ENCODE measurements at places on chromosomes 2 and 18.
A peak's percentile ranks its signal among the peaks of the same experiment; 100 is the strongest.

DNA sequence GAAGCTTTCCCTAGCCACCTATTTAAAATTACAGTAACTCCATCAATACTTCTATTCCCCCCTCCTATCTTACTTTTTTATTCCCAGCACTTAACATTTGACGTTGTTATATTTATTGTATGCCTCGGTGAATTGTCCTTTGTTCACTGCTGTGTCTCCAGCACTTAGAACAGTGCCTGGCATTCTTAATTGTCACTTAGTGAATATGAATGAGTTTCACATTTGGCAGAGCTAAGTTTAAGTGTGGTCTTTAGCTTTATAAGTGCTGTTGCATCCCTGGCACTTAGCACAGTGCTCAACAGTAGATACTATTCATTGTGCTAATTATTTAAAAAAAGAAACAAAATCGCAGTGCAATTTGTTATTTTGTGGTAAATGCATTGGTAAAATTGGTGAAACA, 1.7 kb downstream of the RMP24 start:
- H3K4me3 ChIP-seq = peak overlapping the region; percentile 71
- no peak overlapping the region for H3K27ac ChIP-seq
- peaks cover 56% of the 10 kb centered on the region for H3K36me3 ChIP-seq
- no peak for DNase-seq

DNA sequence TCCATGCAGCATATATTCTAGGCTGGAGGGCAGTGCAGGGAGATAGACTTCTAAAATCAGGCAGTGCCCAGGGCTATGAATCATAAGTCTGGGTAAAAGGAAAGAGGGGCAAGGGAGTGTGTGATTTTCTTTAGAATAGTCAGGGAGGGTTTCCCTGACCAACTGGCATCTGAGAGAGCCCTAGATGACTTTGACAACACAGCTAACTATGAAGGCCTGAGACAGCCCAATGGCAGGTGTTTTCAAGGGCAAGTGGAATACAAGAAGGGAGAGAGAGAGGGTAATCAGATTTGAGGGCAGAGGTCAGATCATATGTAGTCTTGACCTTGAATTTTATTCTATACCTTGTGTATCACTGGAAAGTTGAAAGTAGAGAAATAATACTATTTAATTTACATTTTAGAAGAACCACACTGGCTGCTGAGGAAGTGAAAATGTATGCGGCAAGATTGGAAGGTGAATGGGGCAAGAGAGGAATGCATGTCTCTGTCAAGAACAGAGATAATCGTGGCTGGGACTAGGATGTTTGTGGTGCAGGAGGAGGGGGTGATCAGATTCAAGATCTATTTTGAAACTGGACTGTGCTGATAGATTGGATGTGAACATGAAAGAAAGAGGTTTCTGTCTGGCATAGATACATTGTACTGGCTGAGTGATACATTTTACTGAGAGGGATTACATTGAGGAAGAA, 1.9 kb upstream of the ITGB6 start:
- H3K27ac ChIP-seq = peak overlapping the region; percentile 57
- peaks cover 26% of the 10 kb centered on the region for H3K4me1 ChIP-seq
- no peak for DNase-seq
- no peaks in the 10 kb centered on the region for H3K36me3 ChIP-seq

GRCh38 chr2:78811955-78812610, 213.4 kb upstream of the REG3G start:
- no peaks in the 10 kb centered on the region for H3K27me3 ChIP-seq
- no peak overlapping the region for H3K27ac ChIP-seq
- no peaks in the 10 kb centered on the region for H3K4me1 ChIP-seq
- H3K4me3 ChIP-seq = no peak overlapping the region

DNA sequence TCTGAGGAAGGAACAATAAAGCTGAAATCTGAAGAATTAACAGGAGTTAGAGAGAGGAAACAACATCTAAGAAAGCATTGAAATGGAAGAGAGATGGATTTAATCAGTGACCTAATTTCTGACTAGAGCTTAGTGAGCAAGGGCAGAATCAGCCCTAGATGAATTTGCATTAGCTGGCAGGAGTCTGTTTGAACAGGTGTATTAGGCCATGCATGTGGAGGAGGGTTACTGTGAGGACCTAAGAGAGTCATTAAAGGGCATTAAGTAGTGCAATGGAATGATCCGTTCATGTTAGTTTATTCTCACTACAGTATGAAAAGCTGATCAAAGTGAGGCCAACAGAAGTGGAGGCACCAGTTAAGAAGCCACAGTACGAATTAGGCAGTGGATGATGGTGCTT, 285.3 kb downstream of the GRB14 start:
- H3K4me1 ChIP-seq = no peaks in the 10 kb centered on the region
- no peaks in the 10 kb centered on the region for H3K36me3 ChIP-seq
- no peak overlapping the region for H3K4me3 ChIP-seq
- H3K27me3 ChIP-seq = no peaks in the 10 kb centered on the region
- no peak for DNase-seq

- no peaks in the 10 kb centered on the region for H3K27me3 ChIP-seq
- H3K4me3 ChIP-seq = no peak overlapping the region
- H3K27ac ChIP-seq = no peak overlapping the region
Observed at GRCh38 chr2:20080839-20081415, 29.5 kb upstream of the LAPTM4A start.

- peaks cover 7% of the 10 kb centered on the region for H3K4me1 ChIP-seq
- no peak for DNase-seq
- H3K27ac ChIP-seq = peak overlapping the region; percentile 6
- no peaks in the 10 kb centered on the region for H3K36me3 ChIP-seq
- no peaks in the 10 kb centered on the region for H3K27me3 ChIP-seq
- no peak overlapping the region for H3K4me3 ChIP-seq
Observed at GRCh38 chr2:37378411-37378810, 34.0 kb downstream of the QPCT start.

DNA sequence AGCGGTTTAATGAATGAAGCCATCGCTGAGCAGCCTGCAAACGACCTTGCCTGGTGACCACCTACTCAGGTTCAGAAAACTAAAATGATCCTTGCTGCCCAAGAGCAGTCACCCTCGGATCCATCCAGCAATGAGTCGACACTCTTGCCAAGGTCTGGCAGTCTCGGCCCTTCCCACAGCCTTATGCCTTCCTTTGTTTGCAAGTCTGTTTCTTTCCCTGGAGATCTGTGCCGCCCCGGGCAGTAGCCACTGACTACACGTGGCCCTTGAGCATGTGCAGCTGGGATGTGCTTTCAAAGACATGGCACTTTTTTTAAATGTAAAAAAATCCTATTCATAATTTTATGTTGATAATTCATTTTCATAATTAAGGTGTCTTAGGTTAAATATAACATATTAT, 37.2 kb upstream of the SLC35G4 start:
- H3K4me3 ChIP-seq = no peak overlapping the region
- DNase-seq = no peak
- no peaks in the 10 kb centered on the region for H3K4me1 ChIP-seq
- H3K36me3 ChIP-seq = no peaks in the 10 kb centered on the region

- H3K27ac ChIP-seq = no peak overlapping the region
- H3K4me1 ChIP-seq = no peaks in the 10 kb centered on the region
- H3K4me3 ChIP-seq = no peak overlapping the region
- peaks cover 42% of the 10 kb centered on the region for H3K27me3 ChIP-seq
- DNase-seq = peak; percentile 16
Observed at GRCh38 chr18:79596446-79597175, 83.0 kb upstream of the CTDP1 start.

GRCh38 chr2:102172745-102173144, 14.1 kb upstream of the IL1RL2 start:
- H3K4me1 ChIP-seq = no peaks in the 10 kb centered on the region
- peaks cover 100% of the 10 kb centered on the region for H3K36me3 ChIP-seq
- H3K4me3 ChIP-seq = no peak overlapping the region
- H3K27me3 ChIP-seq = no peaks in the 10 kb centered on the region
- no peak overlapping the region for H3K27ac ChIP-seq

- no peaks in the 10 kb centered on the region for H3K36me3 ChIP-seq
- DNase-seq = no peak
- no peak overlapping the region for H3K27ac ChIP-seq
- H3K4me3 ChIP-seq = no peak overlapping the region
- no peaks in the 10 kb centered on the region for H3K27me3 ChIP-seq
- no peaks in the 10 kb centered on the region for H3K4me1 ChIP-seq
Observed at GRCh38 chr2:25207078-25207545, 38.7 kb upstream of the POMC start.

GRCh38 chr2:109343460-109343859, 214.5 kb downstream of the SH3RF3 start:
- no peak for DNase-seq
- H3K4me1 ChIP-seq = peaks cover under 1% of the 10 kb centered on the region
- H3K36me3 ChIP-seq = no peaks in the 10 kb centered on the region
- no peak overlapping the region for H3K4me3 ChIP-seq
- no peak overlapping the region for H3K27ac ChIP-seq

DNA sequence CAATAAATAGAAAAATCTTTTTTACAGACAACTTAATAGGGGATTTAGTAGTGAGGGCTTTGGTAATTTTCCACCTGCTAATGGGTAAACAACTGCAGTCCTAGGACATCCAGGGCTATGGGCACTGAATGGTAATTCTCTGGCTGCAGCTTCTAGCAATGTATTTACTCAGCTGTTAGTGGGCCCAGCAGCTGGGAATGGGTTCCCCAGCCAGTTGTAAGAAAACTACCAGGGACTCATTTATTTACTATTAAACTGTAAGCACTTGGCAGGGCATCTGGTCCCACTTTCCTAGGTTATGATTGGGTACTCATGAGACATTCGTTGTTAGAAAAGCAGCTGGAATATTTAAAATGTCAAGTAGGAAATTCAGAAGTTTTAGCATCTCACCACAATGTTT, 363.8 kb upstream of the TRIB2 start:
- no peaks in the 10 kb centered on the region for H3K4me1 ChIP-seq
- H3K36me3 ChIP-seq = no peaks in the 10 kb centered on the region

DNA sequence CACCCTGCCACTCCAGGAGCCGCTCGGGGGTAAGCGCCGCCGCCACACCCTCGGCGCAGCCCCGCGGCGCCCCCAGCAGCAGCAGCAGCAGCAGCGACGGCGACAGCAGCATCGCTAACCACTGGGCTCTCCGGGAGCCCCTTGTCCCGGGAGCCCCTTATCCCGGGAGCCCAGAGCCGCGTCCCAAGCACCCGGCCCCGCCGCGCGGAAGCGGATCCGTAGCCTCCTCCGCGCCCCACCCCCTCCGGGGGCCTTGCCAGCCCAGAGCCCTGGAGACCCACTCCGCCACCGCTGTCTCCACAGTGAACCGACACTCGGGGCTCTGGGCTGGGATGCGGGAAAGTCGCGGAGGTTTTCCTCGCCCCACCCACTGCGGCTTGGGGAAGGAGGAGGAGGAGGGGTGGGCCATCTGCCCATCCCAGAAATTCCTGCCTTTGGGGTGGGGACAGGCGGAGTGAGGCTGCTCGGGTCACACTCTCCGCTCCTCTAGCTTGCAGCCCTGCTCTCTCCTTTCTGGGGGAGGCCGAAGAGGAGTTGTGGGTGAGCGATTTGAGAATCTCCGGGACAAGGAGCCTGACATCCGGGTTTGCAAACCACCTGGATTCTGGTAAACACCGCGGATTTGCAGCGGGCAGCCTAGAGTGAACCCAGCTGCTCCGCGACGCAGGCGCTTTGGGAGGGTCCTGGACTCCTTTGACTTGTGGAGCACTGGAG, at the start of gene PLA2R1:
PLA2R1 (minus strand) TSS at position 324 of the 714 bp plus-strand sequence; CDS start at position 112, 212 bp downstream.
- DNase-seq = peak; percentile 56
- peak within 1 kb of the TSS; percentile 72 for H3K4me3 ChIP-seq
- H3K27me3 ChIP-seq = peaks cover 1% of the 10 kb centered on the region
- H3K27ac ChIP-seq = no peak within 1 kb of the TSS

GRCh38 chr2:113070606-113070975, 2.8 kb downstream of the IL1F10 start:
- no peaks in the 10 kb centered on the region for H3K36me3 ChIP-seq
- no peak for DNase-seq
- no peak overlapping the region for H3K27ac ChIP-seq
- no peak overlapping the region for H3K4me3 ChIP-seq
- no peaks in the 10 kb centered on the region for H3K4me1 ChIP-seq

GRCh38 chr2:168375195-168375798, 80.8 kb upstream of the CERS6 start:
- H3K27ac ChIP-seq = no peak overlapping the region
- no peak overlapping the region for H3K4me3 ChIP-seq
- no peaks in the 10 kb centered on the region for H3K36me3 ChIP-seq
- no peaks in the 10 kb centered on the region for H3K4me1 ChIP-seq
- no peaks in the 10 kb centered on the region for H3K27me3 ChIP-seq

DNA sequence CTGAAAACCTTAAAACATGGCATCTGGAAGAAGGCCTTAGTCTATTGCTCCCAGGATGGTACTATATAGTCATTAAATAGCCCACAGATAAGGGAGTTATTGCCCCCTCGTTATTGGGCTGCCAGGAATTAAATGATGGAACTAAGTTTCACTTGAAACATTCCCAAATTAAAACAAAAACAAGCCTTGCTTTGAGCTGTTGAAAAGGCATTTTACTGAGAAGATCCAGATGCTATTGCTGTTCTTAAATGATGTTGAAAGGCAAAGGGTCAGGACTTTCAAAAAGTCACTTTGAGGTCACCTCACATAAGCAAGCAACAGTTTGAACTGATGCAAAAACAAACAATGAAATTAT, 2.0 kb upstream of the AMMECR1L start:
- peak overlapping the region; percentile 78 for H3K4me3 ChIP-seq
- peak overlapping the region; percentile 87 for H3K27ac ChIP-seq
- H3K4me1 ChIP-seq = peaks cover 22% of the 10 kb centered on the region
- no peak for DNase-seq

DNA sequence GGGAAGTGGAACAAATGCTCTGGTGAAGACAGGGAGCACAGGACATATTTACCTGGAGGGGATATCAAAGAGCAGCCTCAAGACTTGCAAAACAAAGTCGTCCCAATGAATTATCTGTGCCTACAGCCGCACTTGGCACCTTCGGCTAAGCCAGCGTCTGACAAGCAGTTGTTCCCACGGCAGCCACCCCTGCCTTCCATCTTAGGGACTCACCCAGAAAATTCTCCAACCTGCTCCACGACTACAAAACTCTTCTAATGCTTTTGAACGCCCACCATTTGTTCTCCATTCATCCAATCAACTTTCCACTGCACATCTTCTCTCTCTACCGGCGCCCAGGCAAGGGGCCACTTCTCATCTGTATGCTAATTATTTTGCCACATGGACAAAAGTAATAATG, 7.0 kb downstream of the MYT1L start:
- H3K4me1 ChIP-seq = no peaks in the 10 kb centered on the region
- H3K27me3 ChIP-seq = no peaks in the 10 kb centered on the region
- no peaks in the 10 kb centered on the region for H3K36me3 ChIP-seq
- DNase-seq = no peak

DNA sequence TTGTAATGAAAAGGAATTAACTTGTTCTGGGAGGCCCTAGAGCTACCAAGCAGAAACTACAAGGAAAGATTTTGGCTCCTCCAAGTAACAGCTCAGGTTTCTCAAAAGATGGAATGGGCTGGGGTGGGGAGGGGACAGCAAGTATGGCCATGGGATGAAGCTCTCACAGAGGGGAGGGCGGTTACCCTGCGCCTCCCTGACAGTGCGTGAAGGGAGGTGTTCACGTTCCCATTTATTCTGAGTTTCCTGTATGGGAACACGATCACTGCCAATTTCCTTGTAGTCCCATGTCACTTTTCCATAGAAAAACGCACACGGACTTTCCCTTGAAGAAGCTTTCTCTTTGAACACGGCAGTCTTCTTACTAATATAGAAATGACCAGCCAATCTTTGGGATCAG, 17.0 kb downstream of the CDC42EP3 start:
- H3K27ac ChIP-seq = peak overlapping the region; percentile 90
- H3K4me3 ChIP-seq = peak overlapping the region; percentile 50
- H3K4me1 ChIP-seq = peaks cover 85% of the 10 kb centered on the region
- no peak for DNase-seq
- H3K36me3 ChIP-seq = no peaks in the 10 kb centered on the region
- H3K27me3 ChIP-seq = no peaks in the 10 kb centered on the region

GRCh38 chr2:39796134-39796533, 17.1 kb upstream of the THUMPD2 start:
- H3K4me3 ChIP-seq = no peak overlapping the region
- H3K27me3 ChIP-seq = no peaks in the 10 kb centered on the region
- no peaks in the 10 kb centered on the region for H3K36me3 ChIP-seq
- H3K4me1 ChIP-seq = no peaks in the 10 kb centered on the region

Data from psoas muscle (tissue), 8 donors.